ENCODE measurements at places on chromosomes 7 and 10.
A peak's percentile ranks its signal among the peaks of the same experiment; 100 is the strongest.

GRCh38 chr7:6730343-6730633, 23.5 kb upstream of the ZNF12 start:
- no peak overlapping the region for H3K27ac ChIP-seq
- H3K36me3 ChIP-seq = peaks cover 9% of the 10 kb centered on the region
- H3K27me3 ChIP-seq = no peaks in the 10 kb centered on the region

DNA sequence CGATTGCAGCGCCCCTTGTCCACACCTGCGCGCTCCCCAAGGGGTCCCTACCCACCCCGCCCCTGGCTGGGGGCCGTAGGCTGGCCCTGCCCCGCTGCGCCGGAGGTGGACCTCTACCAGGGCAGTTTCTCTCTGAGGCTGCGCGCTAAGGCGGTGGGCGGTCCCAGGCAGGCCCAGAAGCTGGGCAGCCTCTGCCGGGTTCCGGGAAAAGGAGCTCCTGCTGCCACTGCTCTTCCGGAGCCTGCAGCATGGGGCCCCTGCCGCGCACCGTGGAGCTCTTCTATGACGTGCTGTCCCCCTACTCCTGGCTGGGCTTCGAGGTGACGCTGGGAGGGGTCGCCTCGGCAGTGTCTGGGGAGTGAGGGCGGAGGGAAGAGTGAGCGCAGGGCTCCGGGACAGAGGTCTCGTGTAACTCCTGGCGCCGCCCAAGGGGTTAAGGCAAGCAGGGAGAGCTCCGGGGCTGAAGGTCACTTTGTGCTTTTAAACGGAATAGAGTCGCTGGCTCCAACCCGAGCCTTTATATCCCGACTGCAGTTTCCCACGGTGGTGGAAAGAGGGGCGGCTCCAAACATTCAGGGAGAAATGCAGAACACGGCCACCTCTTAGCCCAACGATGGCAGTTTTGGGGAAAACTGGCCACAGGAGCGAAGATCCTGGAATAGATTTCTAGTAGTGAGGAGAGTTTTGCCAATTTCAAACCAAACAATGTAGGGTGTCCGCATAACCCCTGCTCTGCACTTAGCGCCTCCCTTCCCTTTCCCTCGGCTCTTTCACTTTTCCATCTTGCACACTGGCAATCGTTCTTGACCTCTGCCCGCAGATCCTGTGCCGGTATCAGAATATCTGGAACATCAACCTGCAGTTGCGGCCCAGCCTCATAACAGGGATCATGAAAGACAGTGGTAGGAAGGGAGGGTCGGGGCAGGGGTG, at the start of gene GSTK1:
Gene GSTK1 (plus strand): TSS at position 176 of the 930 bp plus-strand sequence. CDS start 73 bp downstream, at position 249.
- H3K27ac ChIP-seq = peak within 1 kb of the TSS; percentile 6
- peaks cover 11% of the 10 kb centered on the region for H3K36me3 ChIP-seq
- H3K27me3 ChIP-seq = no peaks in the 10 kb centered on the region
- H3K4me1 ChIP-seq = peaks cover 31% of the 10 kb centered on the region

DNA sequence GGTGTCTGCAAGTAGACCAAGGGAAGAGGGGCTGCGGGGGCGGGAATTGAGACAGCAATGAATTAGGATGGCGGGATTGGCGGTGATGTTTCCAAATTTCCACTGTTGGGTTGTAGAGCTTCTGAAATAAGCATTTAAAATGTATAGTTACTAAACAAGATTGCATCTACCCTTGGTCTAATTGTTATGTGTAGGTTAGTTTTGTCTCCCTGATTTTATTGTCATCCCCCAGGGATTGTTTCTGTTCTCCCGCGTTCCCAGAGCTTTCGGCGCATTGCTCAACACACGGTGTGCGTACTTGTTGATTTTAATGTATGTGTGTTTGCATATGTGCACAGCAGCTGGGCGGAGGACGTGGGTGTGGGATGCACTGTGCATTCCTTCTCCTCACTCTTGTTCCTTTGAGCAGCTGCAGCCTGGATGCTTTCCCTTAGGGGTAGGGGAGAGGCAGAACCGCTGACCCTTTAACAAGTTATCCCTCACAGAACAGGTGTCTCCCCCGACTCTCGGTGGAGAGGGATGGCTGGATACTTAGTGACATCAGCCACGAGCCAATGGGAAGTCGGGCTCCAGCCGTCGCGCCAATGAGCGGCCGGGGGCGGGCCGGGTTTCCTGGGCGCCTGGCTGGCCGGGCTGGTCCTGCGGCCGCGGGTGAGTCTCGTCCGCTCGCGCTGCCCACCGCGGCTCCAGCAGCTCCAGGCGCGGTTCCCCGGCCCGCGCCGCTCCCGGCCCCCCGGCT, at the start of gene TSPAN33:
Gene TSPAN33 (plus strand): TSS at position 613 of the 739 bp plus-strand sequence. CDS start 274 bp downstream, outside the sequence.
- H3K36me3 ChIP-seq = no peaks in the 10 kb centered on the region
- no peaks in the 10 kb centered on the region for H3K4me1 ChIP-seq
- peak; percentile 79 for DNase-seq
- peak within 1 kb of the TSS; percentile 86 for H3K4me3 ChIP-seq
- H3K27me3 ChIP-seq = no peaks in the 10 kb centered on the region

DNA sequence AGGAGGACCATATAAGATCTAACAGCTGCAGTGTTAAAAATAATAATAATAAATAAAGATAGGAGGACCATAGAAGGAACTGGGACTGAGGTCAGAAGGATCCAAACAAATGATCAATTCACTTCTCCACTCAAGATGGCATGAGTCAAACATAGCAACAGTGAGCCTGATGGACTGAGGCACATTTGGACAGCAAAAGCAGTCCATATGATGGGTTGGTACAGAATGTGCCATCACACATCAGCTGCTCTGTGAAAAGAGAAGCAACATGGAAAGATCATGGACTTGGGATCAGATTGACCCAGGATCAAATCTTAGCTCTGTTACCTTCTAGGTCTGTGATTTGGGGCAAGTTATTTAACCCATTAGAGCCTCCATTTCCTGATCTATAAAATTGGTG, 188.9 kb upstream of the KMT2E start:
- no peaks in the 10 kb centered on the region for H3K27me3 ChIP-seq
- H3K36me3 ChIP-seq = no peaks in the 10 kb centered on the region
- H3K27ac ChIP-seq = no peak overlapping the region

GRCh38 chr7:44145969-44146911, 5.1 kb upstream of the MYL7 start:
- H3K36me3 ChIP-seq = no peaks in the 10 kb centered on the region
- no peak overlapping the region for H3K27ac ChIP-seq
- no peak for DNase-seq
- H3K4me1 ChIP-seq = no peaks in the 10 kb centered on the region
- H3K4me3 ChIP-seq = no peak overlapping the region
- no peaks in the 10 kb centered on the region for H3K27me3 ChIP-seq

Measured in PC-3 (cell line).